ENCODE measurements at places on chromosomes 4 and X.
A peak's percentile ranks its signal among the peaks of the same experiment; 100 is the strongest.

DNA sequence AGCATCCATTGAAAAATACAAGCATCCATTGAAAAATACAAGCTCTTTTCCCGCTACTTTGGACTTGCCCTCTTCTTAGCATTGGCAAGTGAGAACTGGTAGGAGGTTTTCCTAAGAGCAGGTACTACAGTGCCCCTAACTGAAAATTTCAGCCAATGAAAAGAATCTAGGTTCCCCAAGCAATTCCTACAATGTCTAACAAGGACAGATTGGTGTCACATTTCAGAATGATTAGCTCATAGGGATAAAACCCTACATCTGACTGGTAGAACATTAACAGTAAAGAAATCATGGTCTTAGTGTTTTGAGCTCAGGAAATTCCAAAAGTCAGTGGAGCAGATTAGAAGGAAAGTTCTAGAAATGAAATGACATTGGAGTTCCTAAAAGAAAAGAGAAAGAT is 68.6 kb upstream of the QRFPR start:
- no peak for DNase-seq

GRCh38 chrX:48538641-48539344 is 721 bp upstream of the TBC1D25 start:
- DNase-seq = no peak

GRCh38 chr4:3706111-3706511 is 60.1 kb upstream of the ADRA2C start:
- no peak for DNase-seq

- DNase-seq = no peak
Measured at GRCh38 chr4:6116696-6117285, 83.6 kb downstream of the JAKMIP1 start.

DNA sequence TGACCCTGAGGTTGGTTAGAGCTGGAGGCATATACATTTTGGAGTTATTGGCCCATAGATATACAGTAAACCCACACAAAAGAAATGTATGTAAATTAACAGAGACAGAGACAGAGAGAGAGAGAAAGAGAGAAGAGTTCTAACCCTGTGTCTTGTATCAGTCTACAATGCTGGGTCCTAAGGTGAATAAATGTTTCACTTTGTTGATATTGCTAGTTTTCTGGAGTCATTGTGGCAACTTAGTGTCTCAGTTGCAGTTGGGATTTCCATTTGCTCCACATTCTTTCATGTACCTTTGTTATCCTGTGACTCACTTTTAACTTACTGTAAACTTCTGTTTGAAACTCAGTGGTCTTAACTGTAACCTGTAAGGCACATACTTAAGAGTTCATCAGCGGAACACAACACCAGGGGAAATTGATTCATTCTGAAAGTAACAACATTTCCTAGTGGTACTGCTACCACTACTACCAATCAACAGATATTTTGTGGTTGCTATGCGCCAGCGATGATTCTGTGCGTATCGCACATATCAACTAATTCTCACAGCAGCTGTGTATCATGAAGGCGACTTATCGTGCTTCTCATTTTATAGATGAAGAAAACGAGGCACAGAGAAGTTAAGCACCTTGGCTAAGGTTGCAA is 38.5 kb upstream of the ETDA start:
- DNase-seq = no peak

- peak; percentile 43 for DNase-seq
Measured at GRCh38 chrX:9890681-9891091, 76.5 kb upstream of the CLDN34 start.

- peak; percentile 72 for DNase-seq
Measured at GRCh38 chr4:8394061-8394519, 46.4 kb downstream of the ACOX3 start.

GRCh38 chrX:97691901-97692455 is 808.3 kb downstream of the RPA4 start:
- no peak for DNase-seq

DNA sequence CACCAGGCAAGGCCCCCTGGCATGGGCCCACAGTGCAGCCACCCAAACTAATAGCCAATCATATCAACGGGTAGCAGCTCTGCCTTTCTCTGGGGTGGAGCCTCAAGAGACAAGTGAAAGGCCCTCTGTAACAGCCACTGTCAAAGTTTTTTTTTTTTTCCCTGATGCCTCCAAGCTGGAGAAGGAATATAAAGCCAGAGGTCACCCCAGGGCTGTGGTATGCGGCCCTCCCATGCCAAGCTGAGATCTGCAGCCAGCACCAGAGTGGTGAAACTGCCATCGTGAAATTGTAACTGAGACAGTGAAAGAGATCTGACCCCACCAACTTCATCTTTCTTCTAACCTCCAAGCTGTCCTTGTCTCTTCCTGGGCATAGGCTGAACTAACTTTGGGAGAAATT is 407.0 kb downstream of the KLHL4 start:
- DNase-seq = no peak

DNA sequence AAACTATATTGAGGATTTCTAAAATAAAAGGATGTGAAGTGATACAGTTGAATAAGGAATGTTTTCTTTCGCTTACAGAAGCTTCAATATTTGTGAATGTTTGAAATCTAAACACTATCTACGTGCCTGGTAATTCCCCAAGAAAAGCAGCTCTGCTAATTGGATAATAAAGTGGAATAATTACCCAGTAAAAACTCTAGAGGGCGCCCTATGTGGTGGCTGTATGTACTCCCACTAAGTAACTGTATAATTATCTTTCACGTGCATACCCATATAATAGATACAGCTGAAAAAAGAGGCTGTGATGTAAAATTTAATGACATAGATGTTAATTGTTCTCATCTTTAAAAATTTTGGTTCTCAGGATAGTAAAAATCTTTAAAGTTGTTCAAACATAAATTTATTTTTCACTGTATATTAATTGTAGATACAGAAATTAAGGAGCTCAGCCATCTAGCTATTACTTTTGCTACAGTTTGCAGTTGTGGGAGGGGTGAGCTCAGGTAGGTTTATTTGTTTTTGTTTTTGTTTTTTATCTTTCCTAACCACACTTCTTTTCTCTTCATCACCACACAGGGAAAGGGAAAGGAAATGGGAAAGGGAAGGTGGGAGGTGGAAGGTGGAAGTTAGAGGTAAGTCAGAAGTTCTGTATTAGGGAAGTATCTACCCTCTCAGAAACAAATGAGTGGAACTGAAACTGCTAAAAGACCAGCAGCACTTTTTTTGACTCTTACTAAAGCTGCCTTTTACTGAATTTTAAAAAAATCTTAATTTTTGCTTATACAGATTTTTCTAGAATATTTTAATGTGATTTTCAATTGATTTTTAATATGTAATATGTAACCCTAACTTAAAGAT is 151.7 kb upstream of the RPS6KA6 start:
- no peak for DNase-seq

DNA sequence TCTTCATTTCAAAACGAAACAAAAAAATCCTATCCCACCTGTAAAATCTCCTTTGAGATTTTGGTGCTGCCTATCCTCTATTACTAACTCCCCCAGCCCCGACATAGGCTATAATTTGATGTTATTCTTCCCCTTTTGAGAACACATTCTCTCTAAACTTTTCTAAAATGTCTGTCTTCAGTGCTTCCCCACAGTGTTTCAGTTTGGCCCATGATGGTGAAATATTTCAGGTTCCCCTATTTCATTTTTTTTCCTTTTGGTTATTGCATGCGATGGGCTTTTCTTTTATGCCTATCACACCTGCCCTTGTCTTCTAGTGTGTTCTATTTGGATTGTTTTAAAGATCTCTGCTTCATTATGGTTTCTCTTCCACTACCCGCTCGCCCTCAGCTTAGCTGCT is 14.7 kb downstream of the BCORL1 start:
- DNase-seq = no peak

GRCh38 chr4:8730681-8731080 is 138.1 kb downstream of the CPZ start:
- DNase-seq = no peak

DNA sequence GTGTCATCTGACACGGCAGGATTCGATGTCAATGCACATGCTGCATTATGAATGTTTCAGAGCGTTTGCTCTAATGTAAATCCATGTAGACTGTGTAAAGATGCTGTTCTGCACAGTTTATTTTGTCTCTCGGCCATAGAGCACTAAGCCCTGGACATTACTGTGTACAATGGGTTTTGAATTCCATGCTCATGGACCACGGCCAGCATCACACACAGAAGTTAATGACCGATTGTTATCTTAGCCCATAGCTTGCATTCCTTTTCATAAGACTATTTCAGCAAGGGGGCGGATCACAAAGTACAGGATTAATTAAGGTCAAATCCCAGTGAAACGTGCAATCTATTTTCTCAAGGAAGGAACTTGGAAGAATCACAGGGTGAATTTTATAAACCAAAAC is 286.1 kb upstream of the TENM3 start:
- no peak for DNase-seq

DNA sequence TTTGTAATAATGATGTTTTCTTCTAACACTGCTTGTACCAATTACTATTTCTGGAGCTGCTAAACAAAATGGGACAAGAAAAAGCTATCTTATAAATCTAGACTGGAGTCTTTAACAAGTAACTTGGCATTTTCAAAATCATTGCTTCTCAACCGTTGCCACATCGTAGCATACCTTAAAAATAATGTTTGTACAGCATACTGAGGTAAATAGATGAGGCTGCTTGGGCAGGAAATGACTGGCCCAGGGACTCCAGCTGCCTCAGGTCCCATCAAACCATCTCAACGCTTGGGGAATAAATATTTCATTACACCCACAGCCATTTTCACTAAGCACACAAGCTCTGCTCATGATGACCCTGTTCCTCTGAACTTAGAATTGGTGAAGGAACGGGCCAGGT is 115.1 kb downstream of the SPANXA1 start:
- DNase-seq = no peak

DNA sequence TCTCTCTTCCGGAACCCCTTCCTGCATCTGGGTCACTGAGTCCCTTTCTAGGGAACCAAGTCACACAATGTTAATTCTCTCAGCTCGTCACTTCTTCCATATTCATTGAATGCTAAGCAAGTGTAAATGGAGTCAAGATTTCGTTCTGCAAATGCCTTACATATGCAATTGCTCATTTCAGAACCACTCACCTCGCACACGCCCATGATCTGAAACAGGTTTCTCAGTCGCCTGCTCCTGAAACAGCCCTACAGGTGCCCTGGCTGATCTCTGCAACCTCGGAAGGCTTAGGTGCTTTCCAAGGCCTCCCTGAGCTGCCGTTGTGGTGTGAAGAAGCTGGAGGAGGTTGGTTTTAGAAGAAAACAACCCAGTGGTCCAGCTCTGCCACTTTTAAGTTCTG is 100.8 kb upstream of the MSX1 start:
- no peak for DNase-seq

- DNase-seq = peak; percentile 70
Measured at GRCh38 chrX:136251041-136251991, at the start of gene MAP7D3. MAP7D3 (minus strand) TSS chrX:136251400; CDS start chrX:136251358, 42 bp downstream.

- DNase-seq = peak; percentile 45
Measured at GRCh38 chr4:41360214-41360920, 103.6 kb downstream of the UCHL1 start.

DNA sequence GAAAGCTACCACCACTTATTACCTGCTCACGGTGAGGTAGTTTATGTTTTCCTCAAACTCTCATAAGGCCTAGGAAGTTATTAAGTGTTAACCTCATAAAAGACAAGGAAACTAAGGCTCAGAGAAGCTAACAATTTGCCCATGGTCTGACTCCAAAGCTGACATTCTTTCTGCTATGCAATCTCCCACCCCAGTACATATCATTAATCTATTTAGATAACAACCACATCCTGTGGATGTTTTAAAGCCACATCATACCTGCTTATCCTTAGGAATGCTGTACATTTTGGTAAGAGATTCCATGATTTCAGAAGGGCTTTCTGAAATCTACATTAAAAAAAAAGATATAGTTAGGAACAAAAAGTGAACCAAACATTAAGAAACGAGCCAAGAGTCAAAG is 55.4 kb downstream of the HUWE1 start:
- no peak for DNase-seq

GRCh38 chr4:121784401-121784800 is 16.7 kb upstream of the EXOSC9 start:
- DNase-seq = no peak

DNA sequence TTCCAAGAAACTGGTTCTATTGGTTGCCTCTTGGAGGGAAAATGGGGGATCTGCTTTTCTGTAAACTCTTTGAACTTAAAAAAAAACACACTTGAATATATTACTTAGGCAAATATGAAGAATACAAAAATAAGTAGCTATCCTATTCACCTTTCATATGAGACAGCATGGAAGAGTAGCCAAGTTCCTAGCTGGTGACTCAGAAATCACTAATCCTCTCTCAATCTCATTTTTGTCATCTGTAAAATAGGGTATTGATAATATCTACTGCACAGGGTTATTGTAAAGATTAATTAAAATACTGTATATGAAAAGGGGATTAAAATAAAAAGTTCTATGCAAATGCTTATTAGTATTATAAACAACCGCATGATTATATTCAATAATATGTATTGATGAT is 12.7 kb downstream of the MGARP start:
- no peak for DNase-seq

DNA sequence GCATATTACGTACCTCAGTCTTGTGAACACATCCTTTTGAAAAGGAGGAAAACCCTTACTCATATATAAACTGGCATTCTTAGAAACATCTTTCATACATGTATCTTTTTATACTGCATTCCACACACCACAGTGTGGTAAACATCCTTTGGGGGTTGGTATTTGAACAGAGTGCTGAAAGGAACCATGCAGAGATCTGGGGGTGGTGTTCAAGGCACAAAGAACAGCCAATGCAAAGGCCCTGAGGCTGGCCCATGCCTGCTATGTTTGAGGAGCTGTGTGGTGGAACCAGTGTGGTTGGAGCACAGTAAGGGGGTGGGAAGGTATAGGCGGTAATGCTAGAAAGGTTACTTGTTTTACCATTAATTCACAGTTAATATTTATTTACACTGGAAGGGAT is 2.0 kb downstream of the ELK1 start:
- DNase-seq = no peak

DNA sequence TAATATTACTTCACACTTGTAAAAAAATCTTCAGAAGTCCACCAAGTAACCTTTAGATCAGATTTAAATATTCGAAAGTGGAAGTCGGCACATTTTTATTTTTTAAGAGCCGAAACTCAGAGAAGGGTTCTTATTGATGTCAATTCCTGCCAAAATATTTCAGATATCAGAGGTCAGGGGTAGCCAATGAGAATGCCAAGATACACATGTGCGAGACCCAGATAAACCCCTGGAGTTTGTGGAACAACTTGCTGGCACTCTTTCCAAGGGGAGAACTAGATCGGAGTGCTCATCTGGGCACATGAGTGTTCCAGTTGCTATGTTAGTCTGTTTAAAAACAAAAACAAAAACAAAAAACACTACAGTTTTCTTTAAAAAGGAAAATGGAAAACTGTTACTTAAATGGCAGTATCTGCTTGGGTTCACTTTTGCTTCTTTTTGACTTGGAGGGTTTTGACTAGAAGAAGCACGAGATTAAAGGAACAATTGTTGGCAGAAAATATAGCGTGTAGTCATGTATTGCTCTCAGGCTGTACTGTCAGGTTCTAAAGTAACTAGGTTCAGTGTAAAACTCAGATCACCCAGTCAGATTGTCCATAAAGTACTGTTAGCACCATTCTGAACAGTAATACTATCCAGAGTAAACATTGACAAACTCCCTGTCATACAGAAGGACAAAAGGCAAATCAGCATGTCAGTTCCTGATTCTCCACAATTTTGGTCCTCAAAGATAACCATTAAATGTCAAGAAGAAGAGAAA is 188.0 kb upstream of the PACRGL start:
- no peak for DNase-seq

Data from testis (tissue), 5 donors.